GM23248 (cell line): ENCODE measurements at places on chromosomes 4 and X. TPM values are rescaled to one million over a fixed set of nuclear protein-coding genes. Genes with fewer than 3 reads are reported as not detected.
A peak's percentile ranks its signal among the peaks of the same experiment; 100 is the strongest.

The LEF1 gene
- not detected in 2 replicates for total RNA-seq

The KIF4A gene
- total RNA-seq, result 5.6 and 7.5 TPM in 2 replicates

The STAG2 gene
- total RNA-seq, result 51.7 and 56.3 TPM in 2 replicates

The SLC26A1 gene
- 0.13 and 0.22 TPM in 2 replicates for total RNA-seq

The GYG2 gene
- 0.38 and 0.43 TPM in 2 replicates for total RNA-seq

The ADH1A gene
- total RNA-seq, result not detected in 2 replicates

The FAM241A gene
- total RNA-seq, result 4.2 and 5.2 TPM in 2 replicates

DNA sequence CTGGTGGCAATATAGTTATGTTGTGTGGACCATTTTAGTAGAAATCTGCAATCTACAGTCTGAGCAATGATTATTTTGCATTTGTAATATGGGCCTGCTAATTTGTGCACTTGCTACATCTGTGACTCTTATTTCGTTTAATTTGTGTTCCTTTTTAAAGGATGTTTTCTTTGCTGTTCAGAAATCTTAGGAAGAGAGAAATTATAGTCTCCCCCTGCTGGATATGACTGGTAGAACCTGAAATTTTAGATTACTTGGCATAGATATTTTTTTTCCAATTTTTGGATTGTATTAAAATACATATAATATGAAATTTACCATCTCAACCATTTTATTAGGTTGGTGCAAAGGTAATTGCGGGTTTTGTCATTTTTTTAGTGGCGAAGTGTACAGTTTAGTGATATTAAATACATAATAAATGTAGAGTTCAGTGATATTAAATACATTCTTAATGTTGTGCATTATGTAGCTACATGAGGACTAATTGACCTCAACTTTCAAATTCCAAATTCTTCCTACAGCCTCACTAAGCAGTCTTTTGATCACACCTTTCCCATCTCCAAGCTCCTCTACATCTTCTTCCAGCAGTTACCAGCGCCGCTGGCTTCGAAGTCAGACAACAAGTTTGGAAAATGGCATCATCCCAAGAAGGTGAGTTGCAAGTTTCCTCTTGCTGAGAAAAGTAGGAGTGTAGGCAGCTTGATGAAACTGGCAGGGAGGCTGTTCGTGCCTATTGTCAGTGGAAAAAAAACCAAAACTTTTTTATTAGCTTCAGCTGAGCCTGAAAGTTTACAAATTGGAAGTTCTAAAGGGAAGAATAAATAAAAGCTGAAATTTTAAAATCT is 82.2 kb downstream of the FNIP2 start:
- peak; percentile 57 for DNase-seq

DNA sequence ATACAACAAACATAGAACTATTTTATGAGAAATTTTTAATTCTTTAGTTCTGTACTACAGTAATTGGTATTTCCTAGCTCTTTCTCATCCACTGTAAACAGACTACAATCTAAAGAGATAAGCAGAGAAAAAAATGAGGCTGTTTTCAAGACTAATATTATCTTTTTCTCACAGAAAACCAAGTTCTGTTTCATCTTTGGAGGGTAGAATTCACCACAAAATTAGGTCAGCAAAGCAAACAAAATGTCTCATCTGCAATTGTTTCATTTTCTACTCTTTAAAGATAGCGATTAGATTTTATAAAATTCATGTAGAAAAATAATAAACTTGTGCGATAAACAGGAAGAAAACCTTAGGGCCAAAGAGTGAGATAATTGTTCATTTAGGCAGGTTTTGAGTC is 10.8 kb downstream of the APOO start:
- DNase-seq, result no peak

DNA sequence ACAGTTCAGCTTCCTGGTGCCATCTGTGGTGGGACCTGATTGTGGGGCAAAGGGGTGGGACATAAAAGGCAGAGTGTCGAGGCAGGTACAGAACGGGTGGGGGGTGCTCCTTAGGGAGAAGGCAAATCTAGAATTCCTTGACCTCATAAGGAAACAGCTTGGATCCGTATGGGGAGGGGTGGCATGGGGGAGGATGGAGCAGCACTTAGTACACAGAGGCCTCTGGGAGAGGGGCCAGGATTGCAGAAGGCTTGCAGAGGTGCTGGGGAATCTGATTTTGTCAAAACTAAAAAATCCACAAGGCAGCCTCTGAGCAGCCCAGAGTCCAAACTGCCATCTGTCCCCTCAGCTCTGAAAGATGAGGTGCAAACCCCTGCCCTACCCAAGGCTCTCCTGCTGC is 2.3 kb upstream of the EMD start:
- DNase-seq, result no peak

GRCh38 chr4:72218953-72219352 is 187.2 kb downstream of the NPFFR2 start:
- peak; percentile 27 for DNase-seq

GRCh38 chr4:123817025-123817688 is 420.6 kb downstream of the SPRY1 start:
- peak; percentile 37 for DNase-seq

- DNase-seq, result no peak
These were observed 129.1 kb upstream of the PACRGL start for GRCh38 chr4:20570981-20571715.

GRCh38 chrX:103607364-103608305 is at the start of gene TCEAL3:
Gene TCEAL3, plus strand, starts transcription at chrX:103607963. Its CDS starts 1,102 bp downstream, at chrX:103609065.
- peak; percentile 76 for DNase-seq

GRCh38 chrX:135543172-135543571 is 22.7 kb downstream of the INTS6L start:
- DNase-seq, result no peak

DNA sequence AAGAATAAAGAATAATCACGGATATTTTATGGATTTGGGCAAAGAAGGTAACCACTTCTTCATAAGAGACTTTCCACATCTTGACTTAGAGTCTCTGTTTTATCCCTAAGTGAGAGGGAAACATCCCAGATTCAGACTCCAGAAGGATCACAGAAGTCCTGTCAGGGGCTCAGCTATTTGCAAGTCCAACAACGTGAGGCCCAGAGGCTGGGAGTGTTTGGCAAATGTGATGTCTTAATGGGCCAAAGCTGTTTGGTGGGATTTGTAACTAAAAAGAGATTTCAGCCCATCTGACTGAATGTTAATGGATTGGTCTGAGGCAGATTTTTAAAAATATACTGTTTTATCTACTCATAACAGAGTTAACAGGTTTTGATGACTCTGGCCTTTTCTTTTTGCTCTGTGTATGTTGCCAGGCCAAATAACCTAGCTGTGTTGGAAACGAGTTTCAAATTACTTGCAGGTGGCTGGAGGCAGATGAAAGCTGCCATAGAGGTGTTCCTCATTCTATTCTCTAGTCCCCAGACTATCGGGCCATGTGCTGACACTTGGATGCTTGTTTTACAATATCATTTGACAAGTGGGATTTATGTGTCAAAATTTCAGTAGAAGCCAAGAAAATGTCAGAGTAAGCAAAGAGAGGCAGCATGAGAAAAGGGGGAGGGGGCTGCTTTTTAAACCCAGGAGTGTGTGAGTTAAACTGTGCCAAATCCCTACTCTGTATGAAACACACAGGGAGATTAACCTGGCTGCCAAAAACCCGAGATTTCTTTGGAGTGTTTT is 330.9 kb downstream of the DCHS2 start:
- no peak for DNase-seq

GRCh38 chr4:78557841-78558240 is 6.3 kb downstream of the ANXA3 start:
- DNase-seq, result no peak

DNA sequence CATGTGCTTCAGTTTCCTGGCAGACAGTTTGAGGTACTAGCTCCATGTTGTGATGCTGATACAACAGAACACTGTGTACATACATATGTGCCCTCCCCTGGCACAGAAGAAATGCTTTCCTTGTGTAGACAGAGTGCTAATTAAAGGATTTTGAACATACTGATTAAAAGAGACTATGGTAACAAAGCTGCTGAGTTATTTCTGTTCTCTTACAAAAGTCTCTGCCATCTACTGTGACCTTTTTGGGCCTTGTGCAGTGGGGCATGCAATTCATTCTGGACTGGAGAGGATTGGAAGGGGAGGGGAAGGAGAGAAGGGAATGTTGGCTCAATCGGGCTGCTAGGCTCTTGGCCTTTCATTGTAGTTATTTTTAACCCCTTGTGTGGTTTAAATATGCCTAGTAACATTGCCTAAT is 6.0 kb downstream of the PDLIM5 start:
- DNase-seq, result no peak

DNA sequence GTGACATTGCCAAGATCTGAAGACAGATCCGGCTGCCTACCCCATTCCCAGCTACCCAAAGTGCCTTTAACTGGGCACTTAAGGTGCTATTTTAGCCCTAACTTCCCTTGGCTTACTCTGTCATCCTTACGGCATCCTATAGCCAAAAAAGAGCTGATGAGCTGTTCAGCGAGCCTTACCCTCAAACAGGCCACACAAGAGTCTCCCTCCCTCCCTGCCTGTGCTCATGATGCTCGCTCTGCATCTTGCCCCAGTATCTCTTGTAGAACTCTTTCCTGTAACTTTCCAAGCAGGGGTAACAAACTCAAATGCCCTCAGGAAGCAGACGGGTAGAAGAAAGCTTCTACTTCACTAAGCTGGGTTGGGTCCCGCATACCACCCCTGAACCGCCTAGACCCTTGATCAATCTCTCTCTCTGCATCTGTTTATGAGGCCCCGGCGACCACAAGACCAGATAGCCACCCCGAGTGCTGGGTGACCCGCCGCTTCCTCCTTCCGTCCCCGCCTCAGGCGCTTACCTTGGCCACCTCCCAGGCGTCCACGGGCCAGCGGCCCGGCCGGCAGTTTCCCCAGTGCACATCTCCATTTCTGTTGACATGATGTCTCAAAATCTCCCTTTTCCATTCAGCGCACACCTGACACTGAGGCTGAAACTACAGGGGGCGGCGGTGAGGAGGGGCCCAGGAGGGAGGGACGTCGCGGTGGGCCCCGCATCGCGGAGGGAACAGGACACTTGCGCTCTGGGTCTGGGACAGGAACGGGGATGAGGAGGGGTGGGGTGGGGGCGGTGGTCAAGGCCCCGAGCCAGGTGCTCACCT is 663 bp downstream of the CXorf38 start:
- peak; percentile 67 for DNase-seq

DNA sequence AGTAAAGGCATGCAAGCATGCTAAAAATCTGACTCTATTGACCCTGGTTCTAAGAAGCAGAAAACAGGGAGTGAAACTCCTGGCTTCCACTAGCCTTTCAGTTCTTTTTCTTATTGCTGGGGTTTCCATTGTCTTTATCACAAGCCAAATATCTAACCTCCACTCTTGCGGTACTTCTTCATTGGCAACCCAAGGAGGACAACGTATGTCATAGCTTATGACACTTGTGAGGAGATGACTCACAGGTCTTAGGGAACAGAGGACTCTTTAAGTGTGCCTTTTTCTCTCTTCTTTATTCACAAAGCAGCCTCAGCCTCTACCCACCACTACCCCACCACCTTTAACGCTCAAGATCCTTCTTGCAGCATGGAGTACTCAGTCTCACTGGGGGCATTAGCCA is 124.2 kb downstream of the GUCY2F start:
- DNase-seq, result no peak

GRCh38 chrX:37608156-37608555 is 36.7 kb downstream of the LANCL3 start:
- DNase-seq, result no peak

GRCh38 chr4:113971706-113972360 is 7.6 kb downstream of the ARSJ start:
- DNase-seq, result peak; percentile 75

DNA sequence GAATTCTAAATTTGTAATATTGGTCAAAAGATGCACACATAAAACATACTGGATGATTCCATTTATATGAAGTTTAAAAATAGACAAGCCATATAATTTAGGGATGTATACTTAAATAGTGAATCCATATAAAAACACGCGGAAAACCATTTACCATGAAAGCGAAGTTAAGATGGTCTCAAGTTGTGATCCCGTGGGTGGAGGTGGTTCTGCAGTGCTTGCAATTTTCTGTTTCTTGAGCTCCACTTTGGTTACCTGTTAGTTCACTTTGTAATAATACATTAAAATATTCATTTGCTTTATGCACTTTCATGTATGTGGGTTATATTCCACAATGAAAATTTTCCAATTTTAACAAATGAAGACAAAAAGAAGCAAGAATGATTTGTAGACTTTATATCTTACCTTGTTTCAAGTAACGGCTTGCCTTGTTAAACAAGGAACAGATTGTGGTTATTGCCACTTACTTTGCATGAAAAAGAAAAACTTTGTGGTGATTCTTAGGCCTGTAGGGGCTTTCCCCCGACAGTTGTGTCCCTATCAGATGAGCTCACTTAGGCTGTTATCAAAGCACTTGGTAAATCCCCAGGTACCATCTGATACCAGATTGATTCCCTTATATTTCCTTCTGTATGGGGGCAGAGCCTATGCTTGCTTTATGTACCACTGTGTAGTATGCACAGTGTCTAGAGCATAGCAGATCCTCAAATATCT is 12.2 kb downstream of the UCP1 start:
- DNase-seq, result no peak

- DNase-seq, result peak; percentile 64
These were observed 737 bp downstream of the NELFA start for GRCh38 chr4:2007804-2008670.

GRCh38 chr4:15361529-15361928 is 66.3 kb upstream of the C1QTNF7 start:
- DNase-seq, result no peak

DNA sequence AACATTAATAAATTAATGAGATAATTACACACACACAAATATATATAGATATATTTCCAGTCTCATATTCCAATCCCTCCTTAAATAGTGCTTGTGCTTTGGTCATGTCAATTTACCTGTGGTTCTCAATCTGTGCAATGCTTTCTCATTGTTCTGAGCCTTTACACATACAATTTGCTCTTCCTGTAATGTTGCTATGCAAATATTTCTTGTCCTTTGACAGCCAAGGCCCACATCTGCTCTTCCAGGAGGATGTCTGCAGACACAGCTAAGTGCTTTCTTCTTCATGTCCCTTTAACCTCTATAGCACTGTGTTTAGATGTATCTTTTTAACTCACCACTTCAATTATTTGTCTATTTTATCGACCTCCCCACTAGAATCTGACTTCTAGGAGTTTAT is 67.3 kb upstream of the RAPGEF2 start:
- no peak for DNase-seq

DNA sequence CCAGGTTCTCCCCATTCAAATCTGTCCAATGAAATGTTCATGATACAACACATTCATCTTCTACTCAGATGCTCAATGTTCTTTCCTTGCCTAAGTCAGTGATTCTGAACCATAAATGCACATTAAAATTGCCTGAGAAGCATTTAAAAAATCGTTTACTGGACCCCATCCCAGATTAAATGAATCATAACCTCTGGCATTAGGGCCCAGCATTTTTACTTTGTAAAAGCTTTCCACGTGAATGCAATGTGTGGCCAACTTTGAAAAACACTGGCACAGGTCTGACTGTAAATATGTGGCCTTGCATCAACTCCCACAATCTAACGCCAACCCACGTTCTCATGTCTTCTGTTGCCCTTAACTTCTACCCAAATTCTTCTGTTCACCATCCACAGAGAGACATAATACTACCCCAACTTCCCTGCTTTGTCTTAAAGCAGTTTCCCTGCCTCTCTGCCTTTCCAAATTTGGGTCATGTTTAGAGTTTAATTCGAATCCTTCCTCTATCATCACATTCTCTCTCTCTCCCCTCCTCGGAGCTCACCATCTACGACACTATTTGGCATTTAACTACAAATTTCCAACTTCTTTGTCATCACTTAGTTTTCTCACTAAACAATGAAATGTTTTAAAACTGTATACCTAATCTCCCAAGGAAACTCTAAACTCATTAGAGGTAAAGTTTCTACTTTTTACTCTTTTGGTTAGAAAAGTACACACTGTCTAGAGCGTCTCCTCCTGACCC is 78.7 kb downstream of the PRKG2 start:
- peak; percentile 95 for DNase-seq

GRCh38 chr4:25213347-25213979 is 20.4 kb upstream of the PI4K2B start:
- DNase-seq, result no peak
